Activated T-helper 9 cell treated with anti-CD3 and anti-CD28 coated beads, Interleukin-2, amount 50 U/mL, for 16 hours (primary cell): ENCODE measurements at places on chromosomes 6 and 20.
A peak's percentile ranks its signal among the peaks of the same experiment; 100 is the strongest.

DNA sequence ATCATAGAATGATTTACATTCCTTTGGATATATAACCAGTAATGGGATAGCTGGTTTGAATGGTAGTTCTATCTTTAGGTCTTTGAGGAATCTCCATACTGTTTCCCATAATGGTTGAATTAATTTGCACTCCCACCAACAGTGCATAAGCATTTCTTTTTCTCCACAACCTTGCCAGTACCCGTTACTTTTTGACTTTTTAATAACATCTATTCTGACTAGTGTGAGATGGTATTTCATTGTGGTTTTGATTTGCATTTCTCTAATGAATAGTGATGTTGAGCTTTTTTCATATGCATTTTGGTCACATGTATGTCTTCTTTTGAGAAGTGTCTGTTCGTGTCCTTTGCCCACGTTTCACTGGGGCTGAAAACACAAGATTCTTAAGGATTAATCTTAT lies 107.3 kb downstream of the TINAG start:
- no peak for DNase-seq

DNA sequence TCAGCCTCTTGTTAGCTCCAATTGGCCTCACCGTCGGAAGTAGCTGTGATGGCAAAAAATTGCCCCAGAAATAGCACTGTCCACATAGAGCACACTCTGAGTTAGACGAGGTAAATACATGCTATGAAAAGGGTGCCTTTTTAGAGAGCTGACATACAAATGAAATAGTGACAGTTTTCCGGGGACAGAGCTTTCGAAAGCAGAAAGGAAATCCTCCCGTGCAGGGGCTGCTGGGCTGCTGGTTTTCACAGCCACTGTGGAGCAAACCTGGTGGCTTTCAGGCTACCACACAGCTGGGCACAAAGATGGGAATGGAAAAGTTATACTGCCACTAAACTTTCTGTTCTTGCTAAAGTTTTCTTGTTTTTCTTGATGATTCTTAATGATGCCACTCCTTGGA lies 8.3 kb downstream of the SLPI start:
- DNase-seq = no peak

GRCh38 chr6:132887204-132887603 lies 72.8 kb downstream of the RPS12 start:
- DNase-seq = no peak

DNA sequence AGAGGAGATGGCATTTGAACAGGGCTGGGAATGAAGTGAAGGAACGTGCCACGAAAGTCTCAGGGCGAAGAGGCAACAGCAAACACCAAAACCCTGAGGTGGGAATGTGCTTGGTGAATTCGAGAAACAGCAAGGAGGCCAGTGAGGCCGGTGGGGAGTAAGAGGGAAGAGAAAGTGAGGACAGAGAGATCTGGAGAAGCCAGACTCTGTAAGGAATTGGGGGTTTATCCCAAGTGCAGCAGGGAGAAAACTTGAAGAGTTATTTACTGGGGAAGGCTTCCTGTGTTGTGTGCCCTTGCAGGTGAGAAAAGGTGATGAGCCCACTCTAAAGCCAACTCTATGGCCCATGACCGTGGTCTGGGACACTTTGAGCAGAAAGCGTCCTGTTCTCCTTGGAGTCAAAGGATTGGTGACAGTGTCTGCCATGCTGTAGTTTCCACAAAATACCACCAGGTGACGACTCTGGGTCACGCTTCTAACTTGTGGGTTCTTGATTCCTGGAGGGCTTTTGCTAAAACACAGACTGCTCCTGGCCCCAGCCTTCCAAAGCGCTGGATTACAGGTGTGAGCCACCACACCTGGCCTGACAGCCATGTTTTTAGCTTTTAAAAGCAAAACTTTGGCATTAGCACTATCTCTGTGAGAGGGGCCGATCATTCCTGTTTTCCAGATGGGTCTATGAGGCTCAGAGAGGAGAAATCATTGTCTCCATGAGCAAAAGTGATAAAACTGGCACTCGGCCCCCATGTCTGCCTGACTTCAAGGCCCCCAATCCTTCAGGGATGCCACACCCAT lies 18.0 kb upstream of the CSNK2A1 start:
- no peak for DNase-seq

- DNase-seq = no peak
These were observed 8.1 kb upstream of the DDR1 start for GRCh38 chr6:30876039-30876730.

- DNase-seq = no peak
These were observed 74.2 kb upstream of the RNF217 start for GRCh38 chr6:124887872-124888580.

DNA sequence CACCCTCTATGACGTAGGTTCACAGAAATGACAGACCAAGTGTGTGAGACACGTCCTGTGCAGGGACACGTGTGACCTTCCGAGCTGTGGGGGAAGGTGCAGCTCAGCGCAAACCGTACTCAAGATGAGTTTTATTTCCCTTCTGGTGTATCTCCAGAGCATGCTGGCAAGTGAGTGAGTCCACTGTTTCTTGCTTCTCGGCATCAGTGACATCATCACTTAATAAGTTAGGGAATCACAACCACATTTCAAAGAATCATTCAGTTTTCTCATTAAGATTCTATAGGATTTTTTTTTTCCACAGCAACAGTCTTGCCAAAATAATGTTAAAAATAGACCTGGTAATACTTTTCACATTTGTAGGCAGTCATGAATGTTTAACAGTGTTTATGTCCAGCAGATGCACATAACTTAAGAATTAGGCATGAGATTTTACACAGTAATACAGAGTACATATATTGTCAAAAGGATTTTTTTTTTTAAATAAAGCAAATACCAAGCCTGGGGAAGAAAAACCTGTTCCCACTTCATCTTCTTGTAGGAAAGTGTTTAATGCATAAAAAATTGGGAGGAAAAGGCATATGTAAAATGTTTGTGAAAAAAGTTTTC lies 417.8 kb downstream of the CDC5L start:
- DNase-seq = no peak

DNA sequence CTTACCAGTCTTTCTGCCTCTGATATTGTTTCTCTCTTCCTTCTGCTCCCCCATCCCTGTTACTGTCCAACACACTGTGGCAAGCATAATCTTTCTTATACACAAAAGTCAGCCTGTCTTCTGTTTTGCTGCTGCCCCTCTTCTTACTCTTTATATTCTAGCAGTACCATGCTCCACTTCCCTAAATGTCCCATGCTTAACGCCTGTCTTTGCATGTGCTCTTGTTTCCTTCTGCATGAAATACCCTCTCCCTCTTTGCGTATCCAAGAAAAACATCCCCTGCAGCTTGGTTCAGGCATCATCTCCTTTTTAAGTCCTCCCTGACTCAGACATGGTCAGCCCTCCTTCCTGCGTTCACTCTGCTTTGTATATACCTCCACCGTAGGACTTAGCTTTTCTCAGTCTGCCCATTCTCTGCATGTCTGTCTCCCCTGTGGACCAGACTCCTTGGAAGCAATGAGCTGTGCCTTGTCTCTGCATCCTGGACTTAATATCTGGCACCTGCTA lies 103.9 kb downstream of the CTNNBL1 start:
- no peak for DNase-seq

DNA sequence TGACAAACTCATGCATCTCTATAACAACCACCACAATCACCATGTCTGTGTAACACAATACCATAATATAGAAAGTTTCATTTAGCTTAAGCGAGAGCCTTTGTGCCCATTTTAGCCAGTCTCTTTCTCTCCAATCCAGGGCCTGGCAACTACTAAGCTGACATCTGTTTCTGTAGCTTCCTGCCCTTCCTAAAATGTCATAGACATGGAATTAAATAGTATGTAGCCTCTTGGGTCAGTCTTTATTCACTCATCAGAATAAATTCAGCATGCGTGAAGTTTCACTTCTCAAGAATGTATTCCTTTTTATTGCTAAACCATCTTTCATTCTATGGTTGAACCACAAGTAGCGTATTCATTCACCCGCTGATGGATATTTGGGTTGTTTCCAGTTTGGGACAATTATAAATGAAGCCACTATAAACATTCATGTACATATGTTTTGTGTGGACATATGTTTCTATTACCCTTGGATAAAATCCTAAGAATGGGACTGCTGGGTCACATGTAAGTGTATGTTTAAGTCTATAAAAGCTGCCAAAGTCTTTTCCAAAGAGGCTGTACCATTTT lies 1.7 kb upstream of the TREM2 start:
- no peak for DNase-seq

DNA sequence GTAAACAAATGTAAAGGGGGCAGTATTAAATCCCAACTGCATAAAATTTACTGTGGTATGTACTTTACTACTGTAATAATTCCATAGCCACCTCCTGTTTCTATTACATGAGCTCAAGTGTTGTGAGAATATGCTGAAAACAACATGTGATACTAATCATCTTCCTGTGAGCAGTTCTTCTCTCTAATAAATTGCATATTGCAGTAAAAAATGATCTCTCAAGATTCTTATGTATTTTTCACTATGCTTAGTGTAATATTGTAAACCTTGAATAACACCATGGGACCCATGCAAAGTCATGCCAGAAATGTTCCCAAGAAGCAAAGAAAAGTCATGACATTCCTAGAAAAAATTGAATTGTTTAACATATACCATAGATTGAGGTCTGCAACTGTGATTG lies 133.0 kb upstream of the ATXN1 start:
- DNase-seq = no peak

DNA sequence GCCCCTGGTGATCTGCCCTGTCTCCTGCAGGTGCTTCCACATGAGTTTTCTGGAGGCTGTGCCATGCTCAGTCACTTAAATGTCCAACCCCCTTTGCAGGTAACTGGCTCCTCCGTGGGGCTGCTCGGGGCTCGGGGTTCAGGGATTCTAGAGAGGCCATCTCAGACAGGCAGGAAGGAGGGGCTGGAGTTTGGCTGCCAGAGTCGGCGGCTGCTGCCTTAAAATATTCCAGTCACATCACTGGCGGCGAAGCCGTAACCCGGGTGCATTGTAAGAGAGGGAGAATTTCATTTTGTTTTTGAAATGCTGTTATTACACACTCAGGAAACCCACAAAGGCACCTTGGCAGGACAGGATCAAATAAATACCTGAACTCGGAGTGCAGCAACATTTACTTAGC lies 212.9 kb upstream of the PMEPA1 start:
- DNase-seq = no peak

DNA sequence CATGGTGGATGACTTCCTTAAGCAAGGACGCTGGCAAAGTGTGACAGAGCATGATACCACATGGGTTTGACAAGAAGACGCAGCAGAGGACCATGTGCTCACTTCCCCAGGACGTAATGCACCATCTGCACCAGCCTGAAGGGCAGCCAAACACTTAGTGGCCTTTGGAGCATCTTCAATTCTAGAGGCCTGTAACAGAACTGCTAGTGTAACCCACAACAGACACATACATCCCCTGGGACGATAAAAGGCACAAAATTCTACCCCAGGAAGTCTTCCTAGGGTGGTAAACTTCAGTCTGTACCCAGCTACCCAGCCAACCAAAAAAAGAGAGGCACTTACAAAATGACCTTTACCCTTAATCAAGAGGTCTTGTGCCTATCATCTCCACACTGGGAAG lies 9.2 kb upstream of the CPNE1 start:
- DNase-seq = no peak

GRCh38 chr6:41726876-41727275 lies 8.5 kb downstream of the TFEB start:
- no peak for DNase-seq

DNA sequence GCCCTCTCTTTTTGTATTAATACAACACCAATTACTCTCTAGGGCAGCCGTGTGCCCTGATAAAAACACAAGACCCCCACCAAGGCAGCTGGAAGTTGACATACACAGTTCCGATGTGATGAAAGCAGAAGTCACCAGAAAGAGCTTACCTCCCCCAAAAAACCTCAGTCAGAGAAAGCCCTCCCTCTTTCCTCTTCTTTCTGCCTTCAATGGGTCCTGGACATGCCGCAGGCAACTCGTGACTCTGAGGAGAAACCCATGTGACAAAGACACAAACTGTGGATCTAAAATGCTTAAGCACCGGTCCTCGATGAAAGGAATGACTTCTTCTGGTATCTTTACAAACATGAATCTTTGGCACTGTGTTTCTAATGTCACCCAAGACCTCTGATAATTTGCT lies 117.7 kb upstream of the CCDC28A start:
- no peak for DNase-seq

- peak; percentile 23 for DNase-seq
These were observed 7.4 kb upstream of the CD83 start for GRCh38 chr6:14110001-14110818.

- no peak for DNase-seq
These were observed 378.8 kb downstream of the QKI start for GRCh38 chr6:163793011-163793983.

GRCh38 chr6:74690365-74690764 lies 515.5 kb downstream of the COL12A1 start:
- DNase-seq = no peak

GRCh38 chr20:1896484-1897258 lies 1.5 kb downstream of the SIRPA start:
- DNase-seq = no peak

GRCh38 chr6:159468994-159469393 lies 224.0 kb downstream of the SOD2 start:
- no peak for DNase-seq
